M059J (cell line): ENCODE measurements at places on chromosomes 13 and 19.
A peak's percentile ranks its signal among the peaks of the same experiment; 100 is the strongest.

- DNase-seq, result peak; percentile 20
Measured at GRCh38 chr13:77868717-77869116, 49.9 kb downstream of the EDNRB start.

DNA sequence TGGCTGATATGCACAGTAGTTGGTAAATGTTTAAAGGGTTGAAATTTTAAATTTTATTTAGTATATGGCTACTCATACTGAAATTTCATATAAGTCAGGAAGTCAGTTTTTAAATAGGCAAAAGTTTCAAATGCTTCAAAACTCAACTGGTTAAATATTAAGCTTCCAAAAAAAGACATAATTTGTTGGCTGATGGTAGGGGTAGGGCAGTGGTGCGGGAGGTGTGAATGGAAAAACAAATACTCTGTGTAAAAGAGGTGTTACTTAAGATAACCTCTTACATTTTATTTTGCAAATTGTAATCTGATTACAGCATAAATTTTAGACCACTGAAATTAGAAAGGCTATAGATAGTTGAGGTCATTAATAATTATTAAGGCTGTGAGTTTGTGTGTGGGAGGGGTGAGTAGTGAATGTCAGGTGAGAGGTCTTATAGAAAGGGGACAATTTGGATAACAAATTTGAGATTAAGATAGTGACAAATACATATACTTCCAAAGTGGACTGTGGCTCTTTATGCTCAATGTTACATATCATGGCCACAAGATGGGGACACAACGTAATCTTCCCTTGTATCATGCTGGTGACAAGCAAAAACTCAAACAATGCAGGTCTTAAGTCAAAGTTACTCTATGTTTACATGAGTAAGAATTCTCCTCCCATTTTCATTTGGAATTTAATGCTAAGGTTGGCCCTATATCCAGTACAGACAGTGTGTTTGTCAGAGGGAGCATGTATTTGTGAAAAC, 36.6 kb upstream of the OXGR1 start:
- DNase-seq, result peak; percentile 59

DNA sequence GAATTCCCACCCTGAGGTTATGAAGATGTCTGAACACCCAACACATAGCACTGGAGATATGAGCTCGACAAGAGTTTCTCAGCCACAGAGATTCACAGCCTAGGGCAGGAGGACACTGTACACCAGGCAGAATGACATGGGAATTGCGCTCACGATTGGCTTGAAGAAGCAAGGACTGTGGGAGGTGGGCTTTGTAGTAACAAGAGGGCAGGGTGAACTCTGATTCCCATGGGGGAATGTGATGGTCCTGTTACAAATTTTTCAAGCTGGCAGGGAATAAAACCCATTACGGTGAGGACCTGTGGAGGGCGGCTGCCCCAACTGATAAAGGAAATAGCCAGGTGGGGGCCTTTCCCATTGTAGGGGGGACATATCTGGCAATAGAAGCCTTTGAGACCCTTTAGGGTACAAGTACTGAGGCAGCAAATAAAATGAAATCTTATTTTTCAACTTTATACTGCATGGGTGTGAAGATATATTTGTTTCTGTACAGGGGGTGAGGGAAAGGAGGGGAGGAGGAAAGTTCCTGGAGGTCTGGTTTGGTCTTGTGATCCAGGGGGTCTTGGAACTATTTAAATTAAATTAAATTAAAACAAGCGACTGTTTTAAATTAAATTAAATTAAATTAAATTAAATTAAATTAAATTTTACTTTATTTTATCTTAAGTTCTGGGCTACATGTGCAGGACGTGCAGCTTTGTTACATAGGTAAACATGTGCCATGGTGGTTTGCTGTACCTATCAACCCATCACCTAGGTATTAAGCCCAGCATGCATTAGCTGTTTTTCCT, 7.0 kb downstream of the KLK3 start:
- DNase-seq, result no peak

DNA sequence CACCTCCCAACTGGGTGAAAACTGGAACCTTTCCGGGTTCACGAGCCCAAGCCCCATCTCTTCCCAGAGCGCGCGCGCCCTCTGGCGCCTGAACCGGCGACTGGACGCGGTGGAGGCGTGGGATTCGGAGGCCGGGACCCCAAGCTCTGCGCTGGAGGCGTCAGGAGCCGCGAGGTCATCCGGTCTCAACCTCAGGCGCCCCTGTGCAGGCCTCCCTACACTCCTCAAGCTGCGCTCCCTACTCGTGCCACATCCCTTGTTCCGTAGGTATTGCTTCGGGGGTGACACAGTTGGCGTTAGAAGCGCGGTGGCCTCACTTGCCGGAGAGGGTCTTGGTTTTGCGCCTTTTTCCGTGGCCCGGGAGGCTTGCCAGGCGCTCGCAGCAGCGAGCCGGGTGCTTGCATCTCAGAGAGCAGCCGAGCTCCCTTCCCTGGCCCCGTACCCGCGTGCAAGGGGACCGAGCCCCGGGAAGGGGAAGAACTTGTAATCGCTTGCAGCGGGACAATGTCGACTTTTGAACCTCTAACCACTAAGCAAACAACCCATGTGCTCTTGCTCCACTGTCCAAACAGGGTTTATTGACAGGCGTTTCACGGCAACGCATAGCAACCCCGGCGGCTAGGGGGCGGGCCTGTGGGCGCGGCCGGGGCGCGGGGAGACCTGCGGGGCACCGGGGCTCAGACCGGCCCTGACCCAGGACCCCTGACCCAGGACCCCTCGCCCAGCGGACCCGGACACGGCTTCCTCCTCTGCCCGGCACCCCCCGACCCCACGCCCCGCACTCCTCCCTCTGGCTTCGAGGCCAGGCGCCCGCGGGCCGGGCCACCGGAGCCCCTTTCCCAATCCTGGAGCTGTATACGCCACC, 8.5 kb downstream of the CDX2 start:
- peak; percentile 23 for DNase-seq

DNA sequence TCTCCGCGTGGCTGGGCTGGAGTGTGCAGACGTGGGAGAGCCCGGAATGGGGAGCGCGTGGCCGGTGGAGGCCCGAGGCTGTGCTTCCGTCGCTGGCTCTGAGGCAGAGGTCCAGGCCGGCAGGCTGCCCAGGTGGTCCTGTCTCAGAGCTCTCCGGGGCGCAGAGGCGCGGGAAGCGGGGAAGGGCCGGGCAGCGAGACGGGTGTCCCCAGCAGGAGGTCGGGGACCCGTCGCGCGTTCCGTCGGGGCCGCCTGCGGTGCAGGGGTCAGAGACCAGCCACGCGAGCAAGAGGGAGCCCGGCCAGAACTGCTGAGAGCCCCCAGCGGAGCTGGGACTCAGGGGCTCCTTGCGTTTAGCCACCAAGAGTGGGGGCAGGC, 1.3 kb upstream of the C1QTNF9 start:
- no peak for DNase-seq

DNA sequence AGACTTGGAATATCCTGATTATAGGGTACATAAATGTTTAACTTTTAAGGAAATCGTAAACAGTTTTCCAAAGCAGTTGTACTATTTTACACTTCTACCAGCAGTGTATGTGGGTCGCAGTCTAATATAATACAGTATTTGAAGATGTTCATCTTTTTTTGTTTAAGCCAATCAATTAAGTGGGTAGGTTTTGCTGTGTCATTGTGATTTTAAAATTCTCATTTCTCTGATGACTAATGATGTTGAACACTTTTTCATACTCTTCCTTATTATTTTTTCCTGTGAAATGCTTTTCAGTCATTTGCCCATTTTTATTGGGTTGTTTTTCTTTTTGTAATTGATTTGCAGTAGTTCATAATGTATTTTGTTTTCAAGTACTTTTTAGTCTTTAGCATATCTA, 2689.7 kb downstream of the PCDH9 start:
- DNase-seq, result no peak

- no peak for DNase-seq
Measured at GRCh38 chr19:42126574-42126973, 5.7 kb downstream of the POU2F2 start.

DNA sequence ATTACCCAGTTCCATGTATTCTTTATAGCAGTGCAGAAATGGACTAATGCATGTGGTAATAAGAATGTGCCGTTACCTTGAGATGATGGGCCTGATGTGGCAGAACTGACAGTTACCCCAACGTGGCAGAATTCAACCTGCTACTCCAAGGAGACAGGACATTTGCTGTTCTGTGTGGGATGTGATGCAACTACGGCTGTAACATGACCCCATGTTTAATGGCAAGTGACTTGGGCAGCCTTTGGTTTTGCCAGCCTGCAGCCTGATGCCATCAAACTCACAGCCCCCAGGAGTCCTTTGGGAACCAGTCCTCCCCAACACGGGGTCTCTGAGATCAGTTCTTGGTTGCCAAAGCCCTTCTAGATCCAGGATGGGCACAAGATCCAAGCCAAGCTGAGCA, 107.3 kb downstream of the ZNF557 start:
- no peak for DNase-seq

- no peak for DNase-seq
Measured at GRCh38 chr19:43320546-43320945, 32.9 kb upstream of the CD177 start.

- peak; percentile 47 for DNase-seq
Measured at GRCh38 chr13:34065928-34066327, 248.0 kb downstream of the RFC3 start.

- no peak for DNase-seq
Measured at GRCh38 chr13:113646376-113646775, 11.6 kb downstream of the ATP4B start.

- DNase-seq, result no peak
Measured at GRCh38 chr13:48661107-48661506, 7.4 kb downstream of the CYSLTR2 start.
